ENCODE measurements at places on chromosomes 7 and 10. TPM values are rescaled to one million over a fixed set of nuclear protein-coding genes. Genes with fewer than 3 reads are reported as not detected.

DNA sequence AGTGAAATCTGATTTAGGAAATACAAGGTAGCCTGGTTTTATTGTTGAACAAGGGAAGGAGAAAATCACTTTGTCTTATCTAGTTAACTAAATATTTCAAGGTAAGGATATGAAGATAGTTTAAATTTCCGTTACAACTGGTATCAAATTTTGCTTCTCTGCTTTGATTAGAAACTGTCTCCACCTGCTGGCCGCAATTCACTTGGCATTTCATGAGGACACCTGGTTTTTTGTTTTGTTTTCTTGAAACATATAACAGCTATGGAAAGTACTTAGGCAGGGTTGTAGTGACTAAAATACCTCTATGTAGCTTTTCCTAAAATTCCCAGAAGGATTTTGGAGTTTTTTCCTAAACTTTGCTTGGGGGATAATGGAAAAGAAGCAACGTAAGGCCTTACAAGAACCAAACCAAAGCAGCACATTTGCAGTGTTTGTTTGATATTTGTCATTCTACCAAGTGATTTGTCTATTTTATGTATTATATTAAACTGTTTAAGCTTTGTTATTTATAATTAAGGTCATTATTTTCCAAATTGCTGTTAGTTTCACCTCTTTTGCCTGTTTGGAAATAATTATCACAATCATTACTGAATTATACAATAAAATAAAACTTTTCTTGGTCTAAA, 73.6 kb downstream of the AHCYL2 start:
- DNase-seq = no peak

GATA3 gene
- 0.93 TPM for polyA plus RNA-seq

ASZ1 gene
- not detected for polyA plus RNA-seq

DNA sequence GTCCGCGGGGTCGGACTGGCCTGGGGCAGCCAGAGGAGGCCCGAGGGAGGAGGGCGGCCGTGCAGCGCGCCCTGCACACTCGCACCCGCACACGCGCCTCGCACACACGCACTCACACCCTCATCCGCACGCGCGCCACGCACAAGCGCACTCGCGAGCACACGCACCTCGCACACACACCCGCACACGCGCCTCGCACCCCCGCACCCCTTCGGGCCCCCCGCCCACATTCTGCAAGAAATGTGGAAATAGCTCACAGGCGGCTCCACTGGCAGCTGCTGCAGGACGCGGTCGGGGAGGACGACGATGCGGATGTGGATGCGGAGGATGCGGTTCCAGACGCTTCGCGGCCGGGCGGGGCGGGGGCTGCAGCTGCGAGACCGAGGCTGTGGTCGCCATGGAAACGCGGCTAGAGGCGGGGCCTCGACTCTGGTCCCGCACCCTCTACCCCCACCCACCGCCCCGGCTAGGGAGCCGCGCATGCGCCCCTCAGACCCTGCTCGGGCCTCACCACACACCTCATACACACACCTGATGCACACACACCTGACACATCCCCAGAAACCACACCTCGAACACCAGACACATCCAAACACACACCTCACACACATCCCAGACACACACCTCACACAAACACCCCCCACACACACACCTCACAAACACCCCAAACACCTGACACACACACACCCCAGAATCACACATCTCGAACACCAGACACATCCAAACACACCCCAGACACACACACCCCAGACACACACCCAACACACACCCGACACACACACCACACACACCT, at the start of gene CALY:
TSS of gene CALY (minus strand) at position 320 of the 793 bp plus-strand sequence. CDS start 7,907 bp downstream, outside the sequence.
- DNase-seq = no peak

CPXM2 gene
- polyA plus RNA-seq = 0.56 TPM

GRCh38 chr7:150468241-150468640, 17.8 kb downstream of the GIMAP8 start:
- no peak for DNase-seq

DNA sequence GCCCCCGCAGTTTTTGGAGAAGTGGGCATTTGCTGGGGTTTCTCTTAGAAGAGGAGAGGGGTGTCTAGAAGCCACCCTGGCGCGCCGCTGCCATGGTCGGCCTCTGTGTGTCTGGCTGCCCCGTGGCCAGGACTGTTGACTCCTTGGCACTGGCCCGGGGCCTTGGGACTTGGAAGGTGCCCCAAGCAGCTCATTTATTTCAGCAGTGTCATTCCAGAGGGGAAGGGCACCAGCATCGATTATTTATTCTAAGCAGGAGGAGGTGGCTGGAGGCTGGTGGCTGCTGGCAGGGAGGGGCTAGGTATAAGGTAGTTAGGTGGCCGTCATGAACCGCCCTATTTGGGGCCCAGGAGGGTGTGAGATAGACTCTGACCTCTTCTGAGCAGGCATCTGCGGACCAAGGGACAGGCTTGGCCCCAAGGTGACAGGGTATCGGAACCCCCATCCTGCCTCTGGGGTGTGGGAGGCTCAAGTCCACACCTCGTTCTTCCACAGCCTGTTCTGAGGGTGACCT, 1.6 kb downstream of the GTF2IRD1 start:
- no peak for DNase-seq

GRCh38 chr7:141123522-141123921, 49.7 kb downstream of the TMEM178B start:
- DNase-seq = no peak

DNA sequence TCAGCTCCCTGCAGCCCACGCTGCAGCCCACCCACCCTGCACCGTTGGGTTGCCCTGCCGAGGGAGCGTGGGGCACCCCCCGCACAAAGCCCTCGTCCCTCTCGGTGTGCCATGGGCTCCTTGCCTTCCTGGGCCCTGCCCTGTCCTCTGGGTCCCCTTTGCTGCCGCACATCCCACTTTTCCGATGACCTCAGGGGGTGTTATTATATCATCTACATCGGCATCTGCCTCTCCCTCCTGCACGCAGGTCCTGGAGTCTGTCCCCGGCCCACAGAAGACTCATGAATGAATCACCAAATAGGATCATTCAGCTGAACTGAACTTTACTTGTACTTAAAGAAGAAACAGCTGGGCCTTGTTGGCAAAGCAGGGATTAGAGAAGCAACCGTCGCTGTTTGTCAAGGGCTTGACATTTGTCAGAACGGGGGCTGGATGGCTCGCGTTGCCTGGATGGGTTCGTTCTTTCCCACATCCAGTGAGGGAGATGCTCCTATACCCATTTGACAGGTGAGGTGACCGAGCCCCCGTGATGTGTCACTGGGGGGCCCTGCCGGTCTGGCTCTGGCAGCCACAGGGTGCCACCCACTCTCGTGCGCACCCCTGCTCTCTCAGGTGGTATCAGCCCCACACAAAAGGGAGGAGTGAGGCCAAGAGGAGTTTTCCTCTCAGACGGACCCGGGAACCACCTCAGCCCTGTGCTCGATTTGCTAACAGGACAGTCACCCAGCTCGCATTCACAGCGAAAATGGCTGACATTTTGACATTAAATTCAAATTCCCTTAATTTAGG, 58.6 kb upstream of the EBF3 start:
- no peak for DNase-seq

- DNase-seq = no peak
Observed at GRCh38 chr10:60870416-60870728, 73.6 kb downstream of the RHOBTB1 start.

Data from GM12878 (cell line).